ENCODE measurements at places on chromosomes 4 and X. TPM values are rescaled to one million over a fixed set of nuclear protein-coding genes. Genes with fewer than 3 reads are reported as not detected.

GRCh38 chrX:15686818-15687685, 22.4 kb upstream of the CLTRN start:
- peak; percentile 36 for DNase-seq

DNA sequence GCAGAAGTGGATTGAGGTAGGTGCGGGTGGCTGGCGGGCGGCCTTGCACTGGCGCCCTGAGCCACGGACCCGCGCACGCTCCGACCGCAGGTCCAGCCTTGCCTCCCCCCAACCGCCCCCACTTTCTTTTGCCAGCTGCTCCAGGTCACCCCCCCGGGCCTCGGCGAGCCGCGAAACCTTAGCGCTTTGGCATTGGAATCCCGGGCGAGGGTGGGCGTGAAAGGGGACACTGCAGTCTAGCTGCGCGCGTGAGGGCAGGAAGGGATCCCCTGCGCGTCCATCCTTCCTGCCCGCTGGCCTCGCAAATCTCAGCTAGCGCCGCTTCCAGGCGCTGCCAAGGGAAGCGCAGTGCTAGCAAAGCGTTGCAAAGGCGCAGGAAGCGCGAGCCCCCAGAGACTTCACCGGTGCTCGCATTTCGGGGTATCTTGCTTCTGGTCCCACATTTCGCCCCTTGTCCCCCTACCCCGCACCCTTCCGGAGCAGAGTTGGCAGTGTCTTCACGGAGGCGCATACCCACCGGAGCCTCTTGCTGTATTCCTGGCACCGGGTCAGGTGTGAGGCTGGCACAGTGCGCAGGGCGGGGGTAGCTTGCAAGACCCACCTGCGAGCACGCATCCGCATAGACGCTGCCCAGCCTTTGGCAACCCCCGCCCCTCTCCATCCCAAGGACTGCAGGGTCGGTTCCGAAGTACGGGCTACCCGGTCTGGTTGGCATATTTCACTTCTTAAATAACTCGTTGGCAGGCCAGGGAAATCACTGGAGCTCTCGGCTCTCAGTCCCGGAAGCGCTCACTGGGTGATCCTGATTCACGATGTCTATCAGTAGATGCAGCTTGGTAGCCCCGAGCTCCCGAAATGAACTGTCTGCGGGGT, 104.4 kb downstream of the UCHL1 start:
- DNase-seq, result peak; percentile 66

GRCh38 chr4:128542047-128542446, 254.4 kb upstream of the PGRMC2 start:
- no peak for DNase-seq

DNA sequence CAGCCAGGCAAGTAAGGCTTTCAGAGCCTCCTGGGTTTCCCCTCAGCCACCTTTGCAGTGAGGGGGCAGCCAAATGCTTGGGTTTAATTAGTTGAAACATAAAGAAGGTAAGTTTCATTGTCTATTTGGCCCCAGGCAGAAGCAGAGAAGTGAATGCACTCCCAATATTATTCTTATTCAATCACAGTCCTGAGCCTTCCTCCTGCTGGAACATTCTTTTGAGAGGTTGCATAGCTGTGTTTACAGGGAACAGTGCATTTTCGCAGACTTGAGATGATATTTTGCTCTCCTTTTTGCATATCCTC, 13.9 kb downstream of the SLC2A9 start:
- DNase-seq, result no peak

DNA sequence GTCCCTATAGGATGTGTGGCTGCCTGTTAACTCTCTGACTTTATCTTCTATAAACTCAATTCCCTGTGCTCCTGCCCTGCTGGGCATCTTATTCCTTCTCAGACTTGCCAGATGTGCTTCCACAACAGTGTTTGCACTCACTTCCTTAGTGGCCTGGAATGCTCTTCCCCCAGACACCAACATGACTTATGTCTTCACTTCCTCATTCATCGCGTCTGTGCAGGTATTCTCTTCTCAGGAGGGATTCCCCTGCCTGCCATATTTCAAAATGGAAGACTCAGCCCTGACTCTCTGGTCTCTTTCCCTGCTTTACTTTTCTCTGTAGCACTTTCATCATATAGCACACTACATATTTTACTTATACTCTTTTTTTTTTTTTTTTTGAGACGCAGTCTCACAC, 344.0 kb downstream of the CENPC start:
- DNase-seq, result no peak

- DNase-seq, result no peak
These were observed 25.1 kb downstream of the SCARB2 start for GRCh38 chr4:76188557-76188956.

GRCh38 chr4:187478292-187479140, 517.1 kb upstream of the ZFP42 start:
- no peak for DNase-seq

DNA sequence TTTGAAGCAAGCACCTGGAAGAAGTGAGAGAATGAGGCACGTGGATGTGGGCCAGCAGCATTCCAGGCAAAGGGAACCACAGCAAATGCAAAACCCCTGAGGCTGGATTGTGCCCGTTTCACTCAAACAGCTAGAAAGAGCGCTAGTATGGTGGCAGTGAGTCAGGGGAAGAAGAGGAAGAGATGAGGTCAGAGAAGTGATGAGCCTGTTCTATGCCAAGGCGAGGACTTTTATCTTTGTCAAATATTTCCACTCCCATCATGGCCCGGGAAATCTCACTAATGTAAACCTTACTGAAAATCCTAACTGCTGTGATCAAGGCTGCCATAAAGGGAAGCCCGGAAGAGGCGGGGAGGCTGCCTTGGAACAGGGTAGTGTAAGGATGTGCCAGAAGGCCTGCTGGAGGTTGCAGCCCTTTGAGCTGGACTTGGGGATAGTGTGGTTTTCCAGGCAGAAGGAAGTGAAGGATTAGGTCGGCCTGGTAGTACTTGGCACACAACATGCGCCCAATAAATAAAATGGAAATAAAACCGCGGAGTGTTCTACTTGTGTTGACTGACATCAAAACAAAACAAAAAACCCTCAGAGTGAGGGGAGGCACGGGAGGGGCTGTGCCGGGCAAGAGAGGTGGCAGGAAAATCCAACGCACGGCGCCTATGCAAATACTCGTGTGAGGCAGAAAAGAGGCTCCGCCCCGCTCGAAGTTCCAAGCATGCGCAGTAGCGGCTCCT, 1.2 kb upstream of the CDK16 start:
- peak; percentile 39 for DNase-seq

DNA sequence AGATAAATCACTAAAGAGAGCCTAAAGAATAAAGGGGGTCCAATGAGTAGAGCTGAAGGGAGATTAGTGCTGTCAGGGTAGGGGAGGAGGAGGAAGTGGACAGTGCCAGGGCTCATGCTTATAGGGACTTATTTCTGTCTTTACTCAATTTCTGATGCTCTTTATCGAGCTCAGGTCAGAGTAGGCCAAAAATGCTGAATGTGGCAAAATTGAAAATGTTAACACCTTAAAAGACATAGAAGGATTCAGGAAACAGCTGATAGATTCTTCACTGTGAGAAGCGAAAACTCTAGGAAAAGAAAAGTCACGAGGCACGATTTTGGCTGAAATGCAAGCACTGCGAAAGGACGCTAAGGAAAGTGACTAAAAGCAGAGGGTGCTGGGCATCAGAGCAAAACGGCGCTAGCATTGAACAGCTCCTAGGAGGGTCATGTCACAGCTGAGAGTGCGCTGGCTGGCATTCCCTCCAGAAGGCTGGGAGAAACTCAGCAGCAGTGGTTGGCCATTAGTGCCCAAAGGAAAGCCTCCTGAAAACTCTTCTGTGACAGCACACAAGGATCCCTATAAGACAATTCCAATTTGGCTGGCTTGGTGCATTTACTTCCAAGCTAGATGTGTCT, 150.9 kb downstream of the HS6ST2 start:
- no peak for DNase-seq

GRCh38 chrX:148381603-148382002, 118.8 kb upstream of the AFF2 start:
- no peak for DNase-seq

GRCh38 chr4:179817317-179817716, 2375.1 kb upstream of the AGA start:
- no peak for DNase-seq

CLDN2 gene
- total RNA-seq, result not detected

XAGE2 gene
- total RNA-seq, result not detected

TLR6 gene
- 2.6 TPM for total RNA-seq

RBM46 gene
- not detected for total RNA-seq

ARMCX1 gene
- total RNA-seq, result 31.5 TPM

FAM9C gene
- total RNA-seq, result 0.24 TPM

TMEM128 gene
- total RNA-seq, result 15.5 TPM

PHEX gene
- total RNA-seq, result 0.53 TPM

PITX2 gene
- 0.25 TPM for total RNA-seq
